Hematopoietic multipotent progenitor cell treated with erythropoietin and hydrocortisone succinate and interleukin-3 and kit ligand, for 4 days (in vitro differentiated cells): ENCODE measurements at places on chromosomes 13 and 19.
A peak's percentile ranks its signal among the peaks of the same experiment; 100 is the strongest.

DNA sequence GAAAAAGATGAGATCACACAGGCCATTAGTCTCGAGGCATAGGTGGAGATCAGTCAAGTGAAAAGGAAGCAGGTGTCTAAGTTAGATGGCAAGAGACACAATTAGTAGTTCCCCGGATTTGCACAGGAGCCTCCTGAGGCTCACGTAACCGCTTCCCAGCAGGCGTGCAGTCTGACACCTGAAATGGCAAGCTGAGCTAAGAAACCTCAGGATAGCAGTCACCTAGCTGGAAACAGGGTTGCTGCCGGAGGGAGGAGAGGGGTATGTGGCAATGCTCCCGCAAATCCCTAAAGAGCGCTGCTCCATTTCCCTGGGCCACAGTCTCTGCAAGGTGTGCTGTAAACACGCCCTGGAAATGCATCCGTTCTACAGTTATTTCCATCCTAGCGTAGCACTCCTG lies 1151.0 kb downstream of the DIAPH3 start:
- no peak for DNase-seq

DNA sequence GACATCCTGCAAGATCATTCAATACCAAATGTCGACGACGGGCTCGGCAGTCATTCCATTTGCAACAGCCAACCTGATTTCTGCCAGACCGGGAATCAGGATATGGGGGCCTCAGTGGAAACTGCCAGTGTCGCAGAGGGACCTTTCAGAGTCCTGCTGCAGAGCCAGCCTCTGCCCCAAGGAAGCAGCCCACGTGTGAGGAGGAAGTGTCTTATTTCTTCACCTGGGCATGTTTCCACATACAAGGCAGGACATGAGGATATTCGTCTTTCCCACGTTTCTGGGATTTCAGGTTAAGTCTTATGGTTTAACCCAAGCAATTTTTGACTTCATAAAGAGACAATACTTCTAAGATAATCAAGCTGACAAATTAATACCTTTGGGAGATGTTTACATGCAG lies 69.9 kb downstream of the ABCC4 start:
- DNase-seq, result no peak

GRCh38 chr13:113968463-113969310 lies 5.2 kb downstream of the C13orf46 start:
- DNase-seq, result no peak

- DNase-seq, result peak; percentile 81
Measured at GRCh38 chr13:99312493-99312883, 5.3 kb upstream of the GPR183 start.

GRCh38 chr13:103236213-103236612 lies 170.0 kb upstream of the SLC10A2 start:
- DNase-seq, result peak; percentile 4

GRCh38 chr13:84994582-84994981 lies 804.6 kb downstream of the SLITRK6 start:
- DNase-seq, result no peak

GRCh38 chr13:41554626-41555386 lies 97.5 kb downstream of the RGCC start:
- DNase-seq, result no peak

GRCh38 chr19:49864890-49865289 lies 2.5 kb downstream of the PNKP start:
- no peak for DNase-seq

- DNase-seq, result no peak
Measured at GRCh38 chr13:53090461-53090860, 61.8 kb downstream of the OLFM4 start.

DNA sequence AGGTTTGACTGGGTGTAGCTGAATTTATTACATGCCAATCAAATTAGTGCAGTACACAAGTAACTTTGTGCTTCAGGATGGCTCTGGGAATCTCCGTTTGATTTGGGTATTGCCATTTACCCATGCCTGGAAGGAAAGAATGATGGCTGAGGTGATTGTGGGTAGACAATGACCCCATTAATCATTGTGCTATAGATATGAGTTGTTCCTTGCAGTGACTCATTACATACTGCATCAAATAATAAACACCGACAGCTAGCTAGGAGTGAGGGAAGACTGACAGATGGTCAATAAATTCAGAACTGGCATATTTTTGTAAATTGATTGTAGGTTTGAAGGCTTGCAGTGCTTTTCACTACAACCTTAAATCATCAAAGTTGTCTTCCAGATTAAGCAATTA lies 1069.5 kb downstream of the DIAPH3 start:
- no peak for DNase-seq

- no peak for DNase-seq
Measured at GRCh38 chr13:107906131-107906530, 309.2 kb downstream of the LIG4 start.

DNA sequence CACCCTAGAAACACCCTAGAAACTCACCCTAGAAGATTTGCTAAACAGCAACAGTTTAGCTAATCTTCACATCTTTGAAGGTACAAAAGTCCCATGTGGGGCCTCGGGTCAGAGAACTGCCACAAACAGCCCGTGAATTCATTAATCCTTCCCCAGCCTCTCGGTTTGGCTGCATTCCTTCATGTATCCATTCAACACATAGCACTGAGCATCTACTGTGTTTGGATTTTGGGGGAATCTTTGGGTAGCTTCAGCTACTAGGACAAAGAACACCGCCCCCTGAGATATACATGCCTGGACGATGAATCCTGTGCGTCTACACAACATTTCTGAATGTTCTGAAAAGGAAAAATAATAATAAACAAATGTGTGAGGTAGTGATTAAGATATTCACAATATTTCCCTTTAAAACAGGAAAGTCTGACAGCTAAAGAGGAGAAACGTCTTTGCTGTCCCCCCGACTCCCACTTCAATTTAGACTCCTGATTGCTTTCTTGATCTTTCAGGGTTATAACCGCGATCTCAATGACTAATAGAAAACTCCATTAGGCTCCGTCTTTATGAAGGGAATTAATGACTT lies 63.5 kb downstream of the ALOX5AP start:
- no peak for DNase-seq

DNA sequence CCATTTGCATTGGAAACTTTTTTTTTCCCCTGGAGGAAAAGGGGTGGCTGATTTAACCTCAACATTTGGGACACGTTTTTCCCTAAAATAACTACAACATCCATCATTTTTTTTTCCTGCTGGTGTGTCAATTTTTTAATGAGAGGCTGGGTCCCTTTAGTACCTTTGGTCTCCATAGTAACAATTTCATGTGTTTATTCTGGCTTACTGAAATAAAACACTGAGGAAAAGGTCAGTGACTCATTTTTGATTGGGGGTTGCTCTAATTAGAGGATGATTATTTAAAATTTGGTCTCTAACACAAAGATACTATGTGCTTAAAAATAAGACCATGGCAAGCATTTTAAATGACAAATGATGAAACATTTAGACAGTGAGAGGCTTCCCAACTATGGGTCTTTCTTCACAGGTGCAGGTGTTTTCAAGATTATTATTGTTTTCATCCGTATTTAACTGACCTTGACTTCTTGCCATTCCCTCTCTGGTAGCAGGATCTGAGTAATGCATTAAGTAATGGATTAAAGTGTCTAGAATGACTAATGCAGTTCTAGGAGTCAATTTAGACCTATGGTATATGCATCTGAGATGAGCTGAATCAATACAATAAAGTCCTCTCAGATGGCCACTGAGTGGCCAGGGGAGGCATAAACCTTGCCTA lies 406.4 kb downstream of the KCNRG start:
- no peak for DNase-seq

DNA sequence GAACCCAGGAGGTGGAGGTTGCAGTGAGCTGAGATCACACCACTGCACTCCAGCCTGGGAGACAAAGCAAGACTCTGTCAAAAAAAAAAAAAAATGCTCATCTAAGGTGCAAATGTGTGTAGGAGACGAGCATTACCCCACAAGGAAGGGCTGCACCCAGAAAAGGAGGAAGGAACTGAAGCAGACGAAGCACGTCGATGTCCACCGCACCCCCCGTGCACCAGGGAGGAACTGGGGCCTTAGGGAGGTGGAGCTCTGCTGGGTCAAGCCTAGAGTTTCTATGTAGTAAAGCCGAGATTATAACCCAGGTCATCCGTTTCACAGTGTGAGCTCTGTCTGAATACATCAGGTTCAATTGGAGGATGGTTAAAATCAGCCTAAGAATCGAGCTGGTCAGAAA lies 1.1 kb downstream of the VSTM1 start:
- DNase-seq, result peak; percentile 24

GRCh38 chr13:93304134-93304533 lies 77.5 kb downstream of the GPC6 start:
- DNase-seq, result no peak

- DNase-seq, result no peak
Measured at GRCh38 chr13:24340608-24340955, 31.2 kb downstream of the C1QTNF9 start.

GRCh38 chr13:104984296-104984818 lies 1551.1 kb downstream of the EFNB2 start:
- peak; percentile 85 for DNase-seq

DNA sequence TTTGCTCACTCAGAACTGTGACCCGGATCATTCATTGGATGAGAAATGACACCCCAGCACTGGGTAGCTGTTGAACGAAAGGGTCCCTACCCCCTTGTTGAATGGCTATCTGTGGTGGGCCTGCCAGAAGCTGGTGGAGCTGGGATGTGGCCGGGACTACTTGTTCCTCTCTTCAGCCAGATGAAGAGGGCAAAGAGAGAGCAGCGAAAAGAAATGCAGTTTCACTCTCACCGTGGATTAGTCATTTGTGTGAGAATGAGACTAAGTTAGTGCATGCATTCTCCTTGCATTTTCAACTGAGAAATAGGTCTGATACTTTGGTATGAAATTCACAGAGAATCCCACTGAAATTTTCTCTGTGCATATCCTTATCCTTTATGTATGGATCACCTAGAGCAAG lies 553.1 kb downstream of the IRS2 start:
- DNase-seq, result no peak

GRCh38 chr19:48746738-48747575 lies at the start of gene IZUMO1:
IZUMO1 (minus strand) TSS chr19:48746909; CDS start chr19:48745859, 1,050 bp downstream.
- peak; percentile 94 for DNase-seq

GRCh38 chr13:35479038-35479492 lies 2.6 kb upstream of the MAB21L1 start:
- DNase-seq, result no peak

DNA sequence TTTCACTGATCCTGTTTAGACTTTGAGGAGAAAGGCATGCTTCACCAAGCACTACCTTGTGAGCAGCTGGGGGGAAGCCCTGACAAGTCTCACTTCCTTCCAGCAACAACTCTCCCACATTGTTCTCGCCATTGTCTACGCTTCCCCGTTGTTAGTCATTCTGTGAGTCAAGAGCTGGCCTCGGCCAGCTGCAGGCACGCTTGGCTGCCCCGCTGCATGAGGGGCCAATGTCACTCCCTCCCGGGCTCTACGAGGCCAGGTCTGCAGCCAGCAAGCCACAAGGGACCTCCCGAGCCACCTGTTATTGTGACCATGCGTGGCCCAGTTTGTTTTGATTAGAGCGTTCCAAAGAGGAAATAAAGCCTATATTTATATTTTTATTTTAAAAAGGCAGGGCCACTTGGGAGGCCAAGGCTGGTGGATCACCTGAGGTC lies 220.9 kb downstream of the FOXO1 start:
- no peak for DNase-seq

DNA sequence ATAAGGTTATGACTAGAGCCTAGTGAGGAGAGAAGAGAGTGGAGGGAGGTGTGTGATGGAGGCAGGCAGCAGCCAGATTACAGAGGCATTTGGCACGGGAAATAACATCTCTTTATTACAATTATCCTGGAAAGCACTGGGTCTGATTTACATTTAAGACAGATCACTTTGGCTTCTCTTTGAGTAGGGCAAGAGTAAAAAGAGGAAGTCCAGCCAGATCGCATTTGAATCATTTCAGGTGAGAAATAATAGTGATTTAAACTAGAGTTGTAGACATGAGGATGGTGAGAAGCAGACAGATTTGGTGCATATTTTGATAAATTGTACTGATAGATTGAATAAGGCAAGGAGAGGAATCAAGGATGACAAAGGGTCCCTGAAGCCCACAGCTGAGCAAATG lies 9.6 kb upstream of the SACS start:
- DNase-seq, result no peak

GRCh38 chr19:6604906-6605305 lies 14.0 kb upstream of the CD70 start:
- no peak for DNase-seq

GRCh38 chr19:46040952-46041500 lies at the start of gene IGFL4:
IGFL4 (minus strand) TSS chr19:46041002; CDS start chr19:46040962, 40 bp downstream.
- DNase-seq, result no peak

DNA sequence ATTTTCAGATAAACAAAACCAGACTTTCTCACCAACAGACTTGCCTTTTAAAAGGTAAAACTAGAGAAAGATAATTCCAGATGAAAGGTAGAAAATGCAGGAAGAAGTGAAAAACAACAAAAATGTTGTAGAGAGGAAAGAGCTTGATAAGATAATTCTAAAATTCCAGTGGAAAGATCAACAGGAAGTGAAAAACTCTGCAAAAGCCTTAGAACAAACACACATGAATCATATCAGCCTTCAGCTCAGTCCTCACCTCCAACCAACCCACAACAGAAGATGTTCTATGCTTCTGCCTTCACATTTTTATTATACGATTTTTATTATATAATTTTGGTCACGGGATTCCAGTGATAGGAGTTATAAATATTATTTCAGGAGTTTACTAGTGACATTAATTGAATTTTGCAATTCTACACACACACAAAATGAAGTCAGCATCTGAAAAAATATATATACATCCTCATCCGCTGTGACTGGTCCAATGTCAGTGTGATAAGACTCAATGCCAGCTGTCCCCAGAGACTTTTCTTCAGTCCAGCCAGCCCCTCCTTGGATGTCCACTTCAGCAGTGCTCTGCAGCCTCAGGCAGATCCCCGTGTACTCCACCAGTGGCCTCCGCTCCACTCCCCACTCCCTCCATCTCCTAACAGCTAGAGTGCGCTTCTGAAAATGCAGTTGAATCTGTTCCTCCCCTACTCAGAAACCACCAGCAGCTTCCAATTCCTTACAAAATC lies 57.9 kb downstream of the GADD45B start:
- no peak for DNase-seq

- no peak for DNase-seq
Measured at GRCh38 chr19:10694706-10695307, 6.4 kb upstream of the QTRT1 start.

- DNase-seq, result peak; percentile 73
Measured at GRCh38 chr13:67023130-67023876, 206.8 kb downstream of the PCDH9 start.

DNA sequence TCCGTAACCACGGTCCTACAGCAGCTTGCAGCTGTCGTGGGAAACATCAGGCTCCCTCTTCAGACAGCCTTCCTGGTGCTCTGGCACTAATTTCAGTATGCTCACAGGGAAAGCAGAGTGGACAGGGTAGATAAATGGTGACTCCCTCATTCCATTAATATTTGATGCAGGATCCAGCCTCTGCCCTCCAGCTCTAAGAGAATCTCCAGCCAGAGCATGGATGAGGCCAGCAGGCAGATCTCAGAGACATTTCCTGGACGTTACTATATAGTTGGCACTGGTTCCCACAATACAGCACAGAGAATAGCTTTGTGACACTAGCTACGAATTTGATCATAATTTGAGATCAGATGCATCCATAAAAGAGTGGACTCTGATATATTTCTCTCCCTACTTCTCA lies 341.4 kb downstream of the LIG4 start:
- DNase-seq, result no peak
